ENCODE measurements at places on chromosomes 6 and 20. TPM values are rescaled to one million over a fixed set of nuclear protein-coding genes. Genes with fewer than 3 reads are reported as not detected.

Gene TMEM244
- not detected for total RNA-seq

Gene PROKR2
- total RNA-seq = not detected

Gene OR2J3
- not detected for total RNA-seq

Gene ULBP2
- 4.6 TPM for total RNA-seq

Gene HLA-DQA1
- not detected for total RNA-seq

Gene GPX5
- total RNA-seq = not detected

Gene PPIL6
- total RNA-seq = 3.1 TPM

Gene GSTA2
- total RNA-seq = 0.06 TPM

Gene VNN1
- 0.11 TPM for total RNA-seq

Gene CCN5
- 29.9 TPM for total RNA-seq

Gene OR12D3
- not detected for total RNA-seq

Gene SNPH
- total RNA-seq = 4.6 TPM

Gene GPR63
- 0.68 TPM for total RNA-seq

Gene NOX3
- total RNA-seq = not detected

Gene ARMH2
- not detected for total RNA-seq

Gene LRFN2
- total RNA-seq = not detected

Gene PTPRT
- not detected for total RNA-seq

Gene FAM217A
- total RNA-seq = not detected

Gene RALY
- total RNA-seq = 143 TPM

Gene PAX1
- not detected for total RNA-seq

Gene ADTRP
- total RNA-seq = 0.37 TPM

Gene SEC63
- 24.9 TPM for total RNA-seq

Gene GJA1
- total RNA-seq = 71.3 TPM

Gene BFSP1
- total RNA-seq = 4.9 TPM

Gene EEF1E1
- 98.2 TPM for total RNA-seq

Gene CST4
- total RNA-seq = not detected

Gene ZNF334
- total RNA-seq = not detected

Gene SLC35D3
- total RNA-seq = 0.09 TPM

Gene TRIM15
- 0.04 TPM for total RNA-seq

Gene OR2B3
- total RNA-seq = not detected

Gene LTA
- not detected for total RNA-seq

Gene SIRPB2
- total RNA-seq = not detected

Gene SAPCD1
- 3.0 TPM for total RNA-seq

Gene KHDC3L
- not detected for total RNA-seq

Gene RAET1L
- 0.58 TPM for total RNA-seq

Gene HCK
- total RNA-seq = 0.03 TPM

Gene NT5E
- total RNA-seq = 41.5 TPM

Gene TPD52L1
- total RNA-seq = 52.4 TPM

Gene SUN5
- not detected for total RNA-seq

Gene NNAT
- not detected for total RNA-seq

Gene HAO1
- not detected for total RNA-seq

Gene CDC25B
- 177 TPM for total RNA-seq

Gene XRN2
- 111 TPM for total RNA-seq

Gene SLC32A1
- total RNA-seq = not detected

Gene CITED2
- total RNA-seq = 18.4 TPM

Gene OR2H1
- total RNA-seq = not detected

Gene PLTP
- total RNA-seq = 2.1 TPM

Gene JPH2
- total RNA-seq = 1.2 TPM

Gene STX11
- total RNA-seq = 2.3 TPM

Gene TFB1M
- total RNA-seq = 8.0 TPM

Gene RBM24
- total RNA-seq = 13.1 TPM

Gene PTGIS
- total RNA-seq = 0.05 TPM

Gene TPMT
- total RNA-seq = 5.9 TPM

Gene FAM162B
- not detected for total RNA-seq

Gene RBBP8NL
- total RNA-seq = not detected

Measured in A549 treated with DMSO at 1 μM for 4 hours (cell line).